ENCODE measurements at places on chromosomes 1 and 21.

DNA sequence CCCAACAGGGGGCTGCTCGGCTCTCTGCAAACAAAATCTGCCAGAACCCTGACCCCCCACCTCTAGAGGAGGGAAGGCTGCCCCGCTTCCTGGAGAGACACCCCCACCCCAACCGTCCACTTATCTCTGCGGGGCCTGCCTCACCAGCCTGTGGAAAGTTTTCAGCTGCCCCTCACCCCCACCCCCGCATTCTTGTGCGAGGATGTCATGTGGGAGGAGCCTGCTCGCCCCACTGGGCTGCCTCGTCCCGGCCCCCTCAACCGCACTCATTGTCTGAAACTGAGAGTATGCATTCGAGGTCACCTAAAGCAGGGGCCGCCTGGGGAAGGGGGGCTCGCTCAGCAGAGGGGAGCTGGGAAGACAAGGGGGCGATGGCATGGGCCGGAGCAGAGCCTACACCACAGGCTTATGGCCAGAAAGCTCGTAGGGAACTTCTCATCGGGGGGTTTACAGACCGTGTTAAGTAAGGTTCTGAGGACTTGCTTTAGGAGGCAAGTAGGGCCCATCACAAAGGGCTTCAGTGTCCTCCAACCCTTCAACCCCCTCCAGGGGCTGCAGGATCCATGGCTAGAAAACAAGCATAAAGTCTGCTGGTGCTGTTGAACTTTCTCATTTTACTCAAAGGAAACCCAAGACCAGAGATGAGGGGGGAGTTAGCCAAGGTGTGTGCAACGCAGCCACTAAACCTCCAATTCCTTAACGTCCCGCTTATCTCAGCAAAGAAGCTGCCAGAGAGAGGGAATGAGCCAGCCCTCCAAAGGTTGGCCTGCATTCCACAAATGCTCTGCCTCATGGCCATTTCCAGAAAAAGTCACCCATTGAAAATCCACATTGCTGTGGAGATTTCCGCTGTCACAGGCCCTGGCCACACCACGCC is 9.4 kb downstream of the EPHA2 start:
- peak; percentile 32 for ATAC-seq

DNA sequence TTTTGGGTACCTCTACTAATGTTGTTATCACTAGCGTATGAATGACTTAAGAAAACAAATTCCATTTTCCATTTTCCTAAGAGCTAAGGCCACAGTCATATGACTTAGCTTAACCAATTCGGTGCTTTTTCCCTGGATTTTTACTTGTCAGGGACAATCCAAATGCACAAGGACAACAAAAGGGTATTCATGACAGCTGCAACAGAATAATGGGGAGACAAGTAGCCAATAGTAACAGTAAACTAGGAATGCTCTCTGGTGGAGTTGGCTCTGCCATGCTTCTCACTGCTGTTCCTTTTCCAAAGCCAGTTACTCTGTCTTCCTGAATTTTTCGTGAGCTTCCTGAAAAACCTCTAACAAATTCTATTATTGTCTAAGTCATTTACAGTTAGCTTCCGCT is 52.9 kb downstream of the LRRIQ3 start:
- no peak for ATAC-seq

- no peak for ATAC-seq
Observed at GRCh38 chr21:46038871-46039397, 57.4 kb downstream of the COL6A1 start.

DNA sequence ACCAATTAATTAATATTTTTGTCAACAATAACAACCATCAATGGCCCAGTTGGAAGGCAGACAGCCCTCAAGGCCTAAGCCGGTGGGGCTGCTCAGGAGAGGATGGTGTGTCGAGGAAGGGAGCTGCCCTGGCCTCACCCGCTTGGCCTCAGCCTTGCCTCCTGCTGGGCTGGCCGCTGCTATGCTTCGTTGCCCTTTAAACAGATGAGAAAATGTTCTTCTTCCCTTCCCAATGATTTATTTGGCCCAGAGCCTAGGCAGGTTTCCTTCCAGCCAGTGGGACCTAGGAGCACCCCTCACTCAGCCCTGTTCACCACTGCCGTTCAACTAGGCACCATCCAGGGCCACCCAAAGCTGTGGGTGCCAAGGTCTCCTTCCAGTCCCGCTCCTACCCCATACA is 3.1 kb upstream of the ADGRB2 start:
- ATAC-seq: no peak

GRCh38 chr1:60857851-60858250 is 224.5 kb upstream of the NFIA start:
- no peak for ATAC-seq

DNA sequence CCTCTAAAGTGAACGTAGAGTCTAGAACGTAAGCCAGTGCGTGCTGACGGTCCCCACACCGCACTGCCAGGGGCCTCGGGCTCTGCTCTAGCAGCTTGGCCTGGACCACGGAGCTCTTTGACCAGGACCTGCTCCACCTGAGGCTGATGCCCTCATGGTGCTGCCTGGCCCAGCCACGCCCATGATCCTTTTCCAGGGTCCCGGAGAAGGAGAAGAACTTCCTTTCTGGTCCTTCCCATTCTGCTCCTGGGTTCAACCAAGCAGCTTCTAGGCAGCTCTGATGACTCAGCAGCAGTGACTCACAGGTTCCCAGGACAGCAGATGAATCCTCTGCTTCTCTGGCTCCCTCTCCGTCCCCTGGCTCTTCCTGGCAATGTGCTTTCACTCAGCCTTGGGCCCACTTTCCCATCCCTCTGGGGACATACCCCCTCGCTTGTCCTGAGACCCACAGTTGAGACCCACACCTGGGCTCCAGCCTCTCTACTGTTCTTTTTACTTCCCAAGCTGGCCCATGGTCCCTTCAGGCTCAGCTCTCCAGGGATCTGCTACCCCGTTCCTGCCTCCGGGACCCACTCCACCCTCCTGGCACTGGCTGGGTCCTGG is 246.3 kb upstream of the RAB4A start:
- no peak for ATAC-seq

DNA sequence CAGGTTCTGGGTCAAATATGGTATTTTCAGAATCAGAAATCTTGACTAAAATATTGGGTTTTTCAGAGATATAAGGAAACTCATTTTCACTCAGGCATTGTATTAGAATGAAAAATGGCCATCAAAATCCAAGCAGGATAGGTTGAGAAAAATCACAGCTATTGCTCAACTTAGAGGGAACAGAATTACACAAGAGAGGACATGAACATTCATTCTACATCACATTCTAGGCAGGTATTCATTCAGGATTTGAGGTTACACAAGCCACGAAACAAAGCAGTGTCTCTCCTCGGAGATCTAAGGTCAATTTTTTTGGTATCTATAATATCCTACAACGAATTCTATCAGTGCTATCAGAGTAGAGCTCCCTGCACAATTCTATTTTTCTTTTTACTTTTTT is 163.6 kb upstream of the HP1BP3 start:
- no peak for ATAC-seq

DNA sequence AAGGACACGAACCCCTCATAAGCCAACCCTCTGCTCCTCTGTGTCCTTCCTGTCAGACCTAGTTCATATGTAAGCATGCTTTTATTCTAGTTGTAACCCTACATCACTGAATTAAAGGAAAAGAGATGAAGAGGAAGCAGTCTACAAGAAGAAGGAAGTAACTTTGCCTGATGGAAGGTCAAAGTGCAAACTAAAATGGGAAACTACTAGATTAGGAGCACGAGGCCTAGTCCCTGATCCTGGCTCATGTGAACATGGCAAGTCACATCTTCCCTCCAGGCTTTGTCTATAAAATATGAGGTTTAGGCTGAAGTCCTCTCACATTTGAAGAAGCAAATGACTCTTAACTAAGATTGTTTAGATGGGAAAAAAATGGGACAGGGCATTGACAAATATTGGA is 13.2 kb downstream of the ZMYND12 start:
- ATAC-seq: no peak

- ATAC-seq: no peak
Observed at GRCh38 chr1:168206111-168206510, 19.7 kb upstream of the SFT2D2 start.

DNA sequence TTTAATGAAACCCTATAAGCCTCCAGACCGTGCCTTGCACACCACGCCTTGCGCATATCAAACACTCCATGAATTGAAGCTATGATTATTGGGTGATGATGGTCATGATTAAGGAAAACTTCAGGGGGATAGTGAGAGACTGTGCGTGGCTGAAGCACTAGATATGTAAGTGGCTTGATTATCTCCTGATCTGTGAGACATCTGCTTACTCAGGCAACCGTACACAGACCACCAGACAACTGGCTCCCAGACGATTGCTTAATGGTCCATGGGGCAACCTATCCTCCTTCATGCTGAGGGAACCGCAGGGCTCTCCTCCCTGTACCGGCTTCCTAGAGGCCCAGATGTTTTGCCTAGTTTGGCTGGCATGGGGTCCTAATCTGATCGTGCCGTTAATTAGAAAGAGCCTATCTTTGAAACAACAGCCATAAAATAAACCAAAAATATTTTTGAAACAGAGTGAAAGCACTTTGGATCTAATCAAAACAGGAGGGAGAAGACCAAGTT is 51.6 kb downstream of the IRF2BP2 start:
- ATAC-seq: no peak

DNA sequence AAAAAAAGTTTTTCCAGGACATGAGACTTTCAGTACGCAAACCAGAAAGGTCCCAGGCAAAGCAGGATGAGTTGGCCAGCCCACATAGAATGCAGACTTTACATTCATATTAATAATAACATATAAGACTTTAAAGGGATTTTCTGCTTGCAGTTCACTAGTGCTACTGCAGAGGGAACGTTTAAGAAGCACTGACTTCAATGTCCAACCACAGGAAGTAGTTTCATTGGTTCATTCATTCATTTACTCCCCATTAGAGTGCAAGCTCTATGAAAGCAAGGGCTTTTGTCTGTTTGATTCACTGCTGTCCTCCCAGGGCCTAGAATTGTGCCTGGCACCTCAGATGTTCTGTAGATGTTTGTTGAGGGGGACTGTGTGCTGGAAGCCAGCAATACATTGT is 11.8 kb upstream of the SERINC2 start:
- no peak for ATAC-seq

GRCh38 chr1:223425550-223425949 is 32.3 kb downstream of the CCDC185 start:
- ATAC-seq: no peak

DNA sequence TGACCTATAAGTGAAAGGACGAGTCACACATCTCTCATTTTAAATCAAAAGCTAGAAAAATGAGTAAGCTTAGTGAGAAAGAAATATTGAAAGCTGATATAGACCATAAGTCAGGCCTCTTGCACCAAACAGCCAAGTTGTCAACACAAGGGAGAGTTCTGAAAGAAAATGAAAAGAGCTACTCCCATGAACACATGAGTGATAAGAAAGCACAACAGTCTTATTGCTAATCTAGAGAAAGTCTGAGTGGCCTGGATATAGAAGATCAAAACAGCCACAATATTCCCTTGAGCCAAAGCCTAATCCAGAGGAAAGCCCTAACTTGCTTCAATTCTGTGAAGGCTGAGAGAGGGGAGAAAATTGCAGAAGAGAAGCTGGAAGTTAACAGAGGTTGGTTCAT is 175.0 kb downstream of the SMYD3 start:
- ATAC-seq: no peak

GRCh38 chr1:151047591-151047924 is at the start of gene C1orf56:
C1orf56 (plus strand) TSS chr1:151047751; CDS start chr1:151047848, 97 bp downstream.
- ATAC-seq: peak; percentile 88

- no peak for ATAC-seq
Observed at GRCh38 chr1:11752359-11753088, 9.5 kb upstream of the C1orf167 start.

- no peak for ATAC-seq
Observed at GRCh38 chr1:8460132-8460544, 142.2 kb downstream of the SLC45A1 start.

GRCh38 chr1:48181669-48182367 is 40.7 kb upstream of the SLC5A9 start:
- ATAC-seq: no peak

DNA sequence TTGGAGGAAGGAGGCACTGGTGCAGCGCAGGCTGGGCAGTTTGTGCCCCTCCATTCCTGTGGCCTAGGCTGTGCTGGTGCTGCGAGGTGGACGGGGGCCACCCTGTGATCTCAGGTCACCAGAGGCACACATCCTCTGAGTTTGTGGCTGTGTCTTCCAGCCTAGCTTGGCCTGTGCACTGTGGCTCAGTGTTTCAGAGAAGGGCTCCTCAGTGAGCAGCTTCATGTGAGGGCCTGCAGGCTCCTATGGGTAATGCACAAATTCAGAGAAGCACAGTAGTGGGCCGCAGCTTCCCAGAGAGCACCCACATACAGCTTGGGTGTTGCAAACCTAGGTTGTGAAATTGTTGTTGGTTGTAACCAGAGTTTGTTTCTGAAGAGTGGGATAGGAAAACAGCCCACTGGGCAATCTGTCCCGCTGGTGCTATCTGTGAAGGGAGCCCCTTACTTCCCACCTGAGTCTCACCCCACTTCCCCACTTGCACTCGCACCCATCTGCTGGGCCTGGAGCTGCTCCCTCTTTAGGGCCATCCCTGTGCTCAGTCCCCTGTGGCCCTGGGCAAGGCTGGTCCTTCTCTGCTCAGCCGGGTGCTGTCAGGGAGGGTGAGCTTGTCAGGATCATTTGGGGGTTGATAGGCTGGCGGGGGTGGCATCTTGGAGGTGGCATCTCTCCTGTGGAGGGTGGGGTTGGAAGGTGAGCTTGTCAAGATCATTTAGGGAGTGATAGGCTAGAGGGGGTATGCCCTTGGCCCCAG is 30.2 kb downstream of the SNAP47 start:
- ATAC-seq: no peak

DNA sequence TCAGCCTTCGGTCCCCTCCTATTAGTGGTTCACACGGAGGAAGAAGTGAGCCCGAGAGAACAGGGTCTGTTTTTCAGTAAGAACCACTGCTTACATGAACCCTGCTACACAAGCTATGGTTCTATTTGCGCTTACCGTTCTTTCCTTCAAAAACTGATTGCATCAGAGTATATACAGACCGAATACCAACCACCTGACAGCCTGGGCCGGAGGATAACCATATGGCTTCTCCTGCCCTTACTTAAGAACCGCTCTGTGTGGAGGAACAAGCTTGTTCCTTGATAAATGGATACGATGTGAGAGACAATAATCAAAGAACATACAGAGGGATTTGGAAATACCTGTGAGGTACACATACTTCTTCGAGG is 1.1 kb upstream of the KCNT2 start:
- no peak for ATAC-seq

DNA sequence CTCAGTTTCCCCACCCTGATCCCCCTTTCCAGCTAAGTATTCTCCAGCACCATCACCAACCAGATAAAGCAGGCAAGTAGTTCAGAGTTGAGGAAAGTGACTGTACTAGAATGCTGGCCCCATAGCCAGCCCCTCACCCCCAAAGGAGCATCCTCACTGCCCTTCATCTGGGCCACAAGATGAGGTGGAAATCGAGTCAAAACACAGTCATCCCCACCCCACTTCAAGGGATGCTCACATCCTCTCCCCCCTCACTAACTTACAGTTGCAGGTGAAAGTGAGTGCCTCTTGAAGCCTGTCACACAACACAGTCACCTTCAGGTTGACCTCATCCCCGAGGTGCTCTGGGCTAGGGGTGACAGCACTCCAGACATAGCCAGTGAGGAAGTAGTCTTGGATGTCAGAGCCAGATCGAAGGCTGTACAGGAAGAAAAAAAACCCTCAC is 30.4 kb downstream of the PIK3C2B start:
- peak; percentile 14 for ATAC-seq

Measured in stimulated activated memory B cell treated with anti-CD40 and anti-IgM and Interleukin-4, amounts not matched to agents 10 μg/mL and 1 μg/mL and 100 μg/mL, for 72 hours (primary cell).